Adipose tissue (tissue), 3 donors: ENCODE measurements at places on chromosomes 11 and 22. TPM values are rescaled to one million over a fixed set of nuclear protein-coding genes. Genes with fewer than 3 reads are reported as not detected.

Gene SLC3A2
- 62.6 TPM for polyA plus RNA-seq

Gene TMEM126A
- polyA plus RNA-seq = 25.9 TPM

Gene LRRC32
- polyA plus RNA-seq = 99.7 TPM

Gene EHD1
- polyA plus RNA-seq = 10.3 TPM

Gene OR51Q1
- not detected for polyA plus RNA-seq

Gene TP53I11
- 39.4 TPM for polyA plus RNA-seq

Gene LRRC10B
- polyA plus RNA-seq = 1.3 TPM

Gene LGR4
- 26.1 TPM for polyA plus RNA-seq

Gene RTN4RL2
- 0.56 TPM for polyA plus RNA-seq

Gene KCNQ1
- 9.6 TPM for polyA plus RNA-seq

Gene CCDC86
- polyA plus RNA-seq = 11.6 TPM

Gene MUC6
- polyA plus RNA-seq = 10.6 TPM

Gene KCNJ1
- not detected for polyA plus RNA-seq

Gene C11orf87
- 0.01 TPM for polyA plus RNA-seq

Gene RIC3
- 10.3 TPM for polyA plus RNA-seq

Gene MFNG
- 5.1 TPM for polyA plus RNA-seq

Gene TMPRSS13
- 1.5 TPM for polyA plus RNA-seq

Gene GGTLC3
- not detected for polyA plus RNA-seq

Gene TEAD1
- 13.8 TPM for polyA plus RNA-seq

Gene NEAT1
- polyA plus RNA-seq = 691 TPM

Gene OR10D3
- not detected for polyA plus RNA-seq

Gene RCOR2
- polyA plus RNA-seq = 0.56 TPM

Gene ASCL2
- not detected for polyA plus RNA-seq

Gene MIAT
- polyA plus RNA-seq = 0.11 TPM

Gene PLXNB2
- polyA plus RNA-seq = 41.6 TPM

Gene E2F8
- polyA plus RNA-seq = 0.02 TPM

Gene EHF
- 1.4 TPM for polyA plus RNA-seq

Gene APOL5
- polyA plus RNA-seq = 0.04 TPM

Gene OR5B21
- not detected for polyA plus RNA-seq

Gene MIOX
- polyA plus RNA-seq = 0.38 TPM

Gene FAM227A
- polyA plus RNA-seq = 0.15 TPM

Gene SMC1B
- 0.01 TPM for polyA plus RNA-seq

Gene OR5A1
- polyA plus RNA-seq = not detected

Gene NOX4
- polyA plus RNA-seq = 5.5 TPM

Gene VSIG10L2
- polyA plus RNA-seq = 0.02 TPM

Gene SESN3
- 1.5 TPM for polyA plus RNA-seq

Gene KREMEN1
- 18.4 TPM for polyA plus RNA-seq

Gene SERPIND1
- 0.24 TPM for polyA plus RNA-seq

Gene FOLR3
- 3.2 TPM for polyA plus RNA-seq

Gene DNAJB13
- 0.51 TPM for polyA plus RNA-seq

Gene BEST1
- 3.0 TPM for polyA plus RNA-seq

Gene OR5M10
- not detected for polyA plus RNA-seq

Gene RHBDD3
- polyA plus RNA-seq = 22.2 TPM

Gene LDLRAD3
- 3.6 TPM for polyA plus RNA-seq

Gene TRIM49D2
- not detected for polyA plus RNA-seq

Gene OR8A1
- polyA plus RNA-seq = not detected

Gene C11orf86
- 0.55 TPM for polyA plus RNA-seq

Gene ABCG4
- polyA plus RNA-seq = 0.01 TPM

Gene RGL4
- 9.5 TPM for polyA plus RNA-seq

Gene MS4A4A
- polyA plus RNA-seq = 6.6 TPM

Gene DGCR6
- polyA plus RNA-seq = 2.1 TPM

Gene TBX1
- polyA plus RNA-seq = 1.8 TPM

Gene PRDX5
- polyA plus RNA-seq = 391 TPM

Gene GVQW3
- 0.37 TPM for polyA plus RNA-seq

Gene CUL5
- polyA plus RNA-seq = 9.6 TPM

Gene SERPINH1
- polyA plus RNA-seq = 54.8 TPM

Gene CASP5
- 0.51 TPM for polyA plus RNA-seq

Gene SYT12
- polyA plus RNA-seq = 0.14 TPM
